ENCODE measurements at places on chromosomes 4 and X.

DNA sequence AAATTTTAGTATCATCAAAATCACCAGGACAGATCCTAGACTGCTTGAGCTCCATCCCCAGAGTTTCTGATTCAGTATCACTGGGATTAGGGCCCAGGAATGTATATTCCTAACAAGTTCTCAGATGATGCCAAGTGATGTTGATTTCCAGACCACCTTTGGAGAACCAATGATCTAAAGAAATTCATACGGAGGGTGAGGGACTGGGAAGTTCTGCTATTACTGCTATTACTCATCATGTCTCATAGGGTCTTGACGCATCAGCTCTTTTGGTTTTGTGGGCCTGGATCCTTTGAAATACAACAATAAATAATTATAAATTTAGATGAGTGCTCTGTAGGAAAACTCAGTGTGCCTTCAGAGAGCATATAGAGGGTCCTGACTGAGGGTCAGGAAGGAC, 59.8 kb upstream of the LGI2 start:
- peak; percentile 78 for DNase-seq

DNA sequence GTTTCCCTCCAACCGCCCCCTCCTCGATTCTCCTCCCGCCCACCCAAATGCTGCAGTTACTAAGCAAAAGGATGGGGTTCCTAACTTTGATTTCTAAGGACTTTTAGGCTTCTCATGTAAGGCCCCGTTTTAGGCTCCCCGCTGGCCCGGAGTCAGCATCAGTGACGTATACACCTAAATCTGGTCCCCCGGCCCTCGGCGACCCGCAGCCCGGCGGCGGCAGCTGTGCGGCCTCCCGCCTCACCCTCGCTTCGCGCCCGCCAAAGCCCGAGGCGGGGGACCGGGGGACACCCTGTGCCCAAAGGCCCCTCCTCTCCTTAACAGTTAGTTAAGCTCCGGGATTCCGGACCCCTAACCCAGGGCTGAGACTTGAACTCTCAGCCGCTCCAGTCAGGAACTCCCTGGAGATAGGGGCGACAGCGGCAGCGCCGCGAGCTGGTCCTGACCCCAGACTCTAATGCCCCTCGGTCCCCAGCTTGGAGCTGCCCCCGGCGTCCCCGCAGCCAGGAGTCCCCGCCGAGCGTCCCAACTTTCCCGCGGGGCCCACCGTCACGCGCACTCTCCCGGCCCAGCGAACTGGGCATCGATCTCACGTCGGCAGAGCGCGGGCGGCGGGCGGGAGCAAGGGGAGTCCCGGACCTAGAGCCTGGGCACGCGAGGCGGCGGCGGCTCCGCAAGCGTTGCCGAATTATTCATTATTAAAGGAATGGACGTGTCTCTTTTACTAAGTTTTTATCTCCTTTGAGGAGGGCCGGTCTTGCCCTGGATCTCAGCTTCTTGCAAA, 1.5 kb upstream of the NR3C2 start:
- DNase-seq, result no peak

DNA sequence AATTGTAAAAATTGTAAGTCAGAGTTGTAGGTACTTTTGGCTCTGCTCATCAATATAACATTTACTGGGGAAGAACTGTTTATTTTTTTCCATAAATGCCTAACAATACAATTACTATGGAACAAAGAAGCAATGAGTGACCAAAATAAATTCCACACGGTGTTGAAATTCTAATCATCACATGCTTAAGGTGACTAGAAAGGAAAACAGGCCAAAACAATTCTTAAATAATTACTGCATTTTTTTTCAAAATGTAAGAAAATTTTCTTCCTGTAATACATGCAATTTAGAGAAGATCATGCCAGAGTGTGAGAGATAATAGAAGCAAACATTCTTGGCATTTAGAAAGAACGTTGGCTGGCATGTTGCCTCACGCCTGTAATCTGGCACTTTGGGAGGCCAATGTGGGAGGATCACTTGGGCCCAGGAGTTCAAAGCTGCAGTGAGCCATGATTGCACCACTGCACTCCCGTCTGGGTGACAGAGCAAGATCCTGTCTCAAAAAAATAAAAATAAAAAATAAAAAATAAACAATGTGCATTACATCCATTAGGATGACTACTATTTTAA, 22.5 kb downstream of the C4orf46 start:
- DNase-seq, result no peak

GRCh38 chr4:145539671-145540070, 58.0 kb downstream of the SMAD1 start:
- DNase-seq, result no peak

- no peak for DNase-seq
Measured at GRCh38 chr4:13860126-13860525, 232.6 kb upstream of the BOD1L1 start.

DNA sequence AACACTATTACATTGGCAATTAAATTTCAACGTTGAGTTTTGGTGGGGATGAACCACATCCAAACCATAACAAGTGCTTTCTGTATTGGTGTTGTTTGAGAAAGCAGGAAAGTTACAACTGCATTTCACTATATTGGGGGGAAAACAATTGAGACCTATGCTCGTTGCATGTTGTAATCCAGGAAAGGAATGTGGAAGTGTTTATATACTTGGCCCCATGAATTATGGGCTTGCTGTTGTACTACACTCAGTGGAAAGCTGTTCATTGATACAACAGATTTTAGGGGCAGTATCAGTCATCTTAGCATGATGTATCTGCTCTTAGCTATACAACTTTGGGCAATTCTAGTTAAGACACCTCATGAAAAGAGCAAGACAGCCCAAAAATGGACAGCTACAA, 52.4 kb downstream of the KLHL5 start:
- peak; percentile 25 for DNase-seq

GRCh38 chr4:110619463-110620247, 3.2 kb downstream of the PITX2 start:
- DNase-seq, result no peak

- no peak for DNase-seq
Measured at GRCh38 chrX:74519870-74520269, 94.6 kb downstream of the RLIM start.

DNA sequence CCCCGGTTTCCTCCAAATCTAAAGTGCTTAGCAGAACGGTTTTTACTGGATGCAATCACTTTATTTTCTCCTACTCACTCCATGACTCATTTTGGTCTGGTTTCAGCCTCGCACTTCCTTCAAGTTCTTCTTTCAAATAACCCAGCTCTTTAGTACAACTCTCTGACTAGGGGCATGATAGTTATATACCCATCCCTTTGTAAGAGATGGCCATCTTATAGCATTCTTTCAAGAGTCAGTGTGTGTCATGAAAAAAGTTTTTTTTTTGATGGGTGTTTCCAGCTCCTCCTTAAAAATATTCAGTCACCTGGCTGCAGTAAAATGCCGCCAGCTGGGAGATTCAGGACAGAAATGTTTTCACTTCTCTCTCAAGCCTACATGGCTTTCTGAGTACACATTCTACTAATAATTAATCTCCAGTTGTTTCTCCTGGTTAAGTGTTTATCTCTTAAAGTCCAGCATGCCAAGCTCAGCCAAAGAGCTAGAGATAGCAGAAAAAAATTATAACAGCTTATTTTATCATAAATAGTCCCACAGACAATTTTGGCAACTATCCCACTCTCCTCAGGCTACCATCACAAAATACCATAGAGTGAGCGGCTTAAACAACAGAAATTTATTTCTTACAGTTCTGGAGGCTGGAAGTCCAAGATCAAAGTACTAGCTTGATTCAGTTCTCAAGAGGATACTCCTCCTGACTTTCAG, 139.3 kb downstream of the GASK1B start:
- no peak for DNase-seq

DNA sequence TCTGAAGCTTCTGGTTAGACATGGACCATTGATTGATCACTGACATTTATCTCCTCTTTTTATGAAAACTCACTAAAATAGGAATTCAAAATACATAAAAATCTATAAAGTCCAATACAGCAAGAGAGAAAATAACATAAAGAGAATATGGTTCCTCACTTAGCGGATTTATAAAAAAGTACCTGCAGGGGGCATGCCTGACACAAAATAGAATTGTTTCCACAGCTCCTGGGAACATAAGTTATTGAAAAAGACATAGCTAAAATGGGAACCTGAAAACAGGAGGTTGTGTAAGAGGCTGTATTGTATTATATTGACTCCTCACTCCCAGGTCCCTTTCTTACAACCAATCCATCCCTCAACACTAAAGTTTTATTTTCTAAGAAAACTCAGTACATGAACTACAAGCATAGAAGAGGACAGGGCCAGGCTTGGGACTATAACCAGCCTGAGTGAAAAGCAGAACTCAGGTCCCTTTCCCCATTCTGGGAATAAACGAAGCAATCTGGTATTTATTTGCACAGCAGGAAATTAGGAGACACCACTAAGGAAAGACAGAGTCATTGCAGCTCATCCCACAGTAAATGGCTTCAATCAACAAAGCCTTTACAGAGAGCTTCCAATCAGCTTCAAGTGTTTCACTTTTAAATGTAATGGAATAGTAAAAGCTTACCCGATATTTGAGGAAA, 121.1 kb upstream of the NDST4 start:
- DNase-seq, result no peak

- no peak for DNase-seq
Measured at GRCh38 chr4:137649711-137650450, 117.6 kb upstream of the PCDH18 start.

- no peak for DNase-seq
Measured at GRCh38 chr4:41025824-41026223, 188.5 kb downstream of the APBB2 start.

DNA sequence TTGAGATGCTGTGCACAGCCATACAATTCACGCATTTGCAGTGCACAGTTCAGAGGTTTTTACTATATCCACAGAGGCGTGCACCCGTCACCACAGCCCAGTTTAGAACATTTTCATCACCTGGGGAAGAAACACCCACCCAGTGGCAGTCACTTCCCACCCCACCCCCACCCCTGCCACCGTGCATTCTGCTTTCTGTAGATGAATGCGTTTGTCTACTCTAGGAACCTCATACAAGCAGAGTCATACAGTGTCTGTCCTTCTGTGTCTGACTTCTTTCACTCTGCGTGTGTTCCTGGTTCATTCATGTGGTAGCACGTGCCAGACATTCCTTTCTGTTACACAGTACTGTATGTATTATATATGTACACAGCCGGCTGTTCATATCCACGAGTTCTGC, 122.8 kb downstream of the TBL1X start:
- DNase-seq, result peak; percentile 45

DNA sequence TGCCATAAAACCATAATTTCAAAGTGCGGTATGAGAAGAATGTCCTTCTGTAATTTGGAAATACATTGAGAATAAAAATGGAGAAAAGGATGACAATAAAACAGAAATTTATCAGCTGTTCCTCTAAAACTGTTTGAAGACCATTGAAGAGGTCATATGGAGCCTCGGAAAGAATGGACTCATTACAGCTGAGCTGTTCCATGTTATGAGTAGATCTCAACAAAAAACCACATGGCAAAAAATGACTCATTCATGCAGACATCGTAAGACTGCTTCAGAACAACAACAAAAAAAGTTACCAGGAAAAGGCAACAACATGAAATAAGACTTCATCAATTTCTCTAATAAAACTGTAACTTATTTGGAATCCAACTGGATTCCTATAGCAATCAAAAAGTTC, 39.7 kb downstream of the AKAP4 start:
- DNase-seq, result no peak

- DNase-seq, result no peak
Measured at GRCh38 chr4:24935856-24936255, 23.0 kb upstream of the CCDC149 start.

DNA sequence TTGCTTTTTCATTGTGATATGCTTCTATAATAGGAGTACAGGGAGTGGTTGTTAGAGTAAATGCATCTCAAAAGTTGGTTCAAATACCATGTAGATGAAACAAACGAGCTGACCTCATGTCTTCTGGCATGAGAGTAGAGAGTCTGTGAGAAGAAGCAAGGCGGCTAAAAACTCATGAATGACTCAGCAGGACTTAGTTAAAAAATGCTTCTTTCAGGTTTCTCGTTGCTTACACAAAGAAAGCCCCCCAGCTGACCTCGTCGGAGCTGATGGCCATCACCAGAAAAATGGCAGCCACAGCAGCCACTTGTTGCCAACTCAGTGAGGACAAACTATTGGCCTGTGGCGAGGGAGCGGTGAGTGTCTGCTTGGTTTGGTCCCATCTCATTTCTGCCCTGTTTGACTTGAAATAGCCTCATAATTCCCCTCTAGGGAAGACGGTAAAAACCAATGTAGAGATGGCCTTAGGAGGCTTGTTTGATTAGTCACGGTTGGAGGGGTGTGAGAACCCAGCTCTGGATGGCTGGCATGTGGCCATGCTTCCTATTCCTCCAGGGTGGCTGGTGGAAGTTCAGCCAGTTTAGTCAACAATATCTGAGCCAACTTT, 14.5 kb downstream of the AFP start:
- peak; percentile 90 for DNase-seq

DNA sequence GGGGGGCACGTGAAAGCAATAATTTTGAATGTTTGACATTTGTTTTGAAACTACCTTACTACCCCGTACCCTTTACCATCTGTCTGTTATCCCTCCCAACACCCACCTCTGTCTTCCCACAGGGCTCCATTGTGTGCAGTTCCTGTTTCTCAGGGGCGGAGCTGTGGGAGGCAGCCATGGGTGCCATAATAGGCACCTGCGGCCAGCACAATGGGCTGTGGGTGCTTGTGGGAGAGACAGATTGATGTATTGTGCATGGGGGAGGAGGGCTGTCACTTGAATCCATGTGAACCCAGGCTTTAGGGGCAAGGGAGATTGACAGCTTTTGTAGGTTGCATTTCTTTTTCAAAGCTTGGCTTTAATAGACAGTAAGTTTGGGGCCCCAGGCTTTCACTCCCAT, 122.6 kb upstream of the CXorf66 start:
- DNase-seq, result no peak

- DNase-seq, result peak; percentile 49
Measured at GRCh38 chr4:1082215-1083182, 30.9 kb downstream of the RNF212 start.

- DNase-seq, result no peak
Measured at GRCh38 chrX:23292988-23293651, 41.5 kb upstream of the PTCHD1 start.

GRCh38 chr4:177986236-177986635, 544.0 kb upstream of the AGA start:
- no peak for DNase-seq

All from fibroblast of skin of right quadriceps (primary cell).